MCF 10A (cell line): ENCODE measurements at places on chromosomes 1 and 21.

DNA sequence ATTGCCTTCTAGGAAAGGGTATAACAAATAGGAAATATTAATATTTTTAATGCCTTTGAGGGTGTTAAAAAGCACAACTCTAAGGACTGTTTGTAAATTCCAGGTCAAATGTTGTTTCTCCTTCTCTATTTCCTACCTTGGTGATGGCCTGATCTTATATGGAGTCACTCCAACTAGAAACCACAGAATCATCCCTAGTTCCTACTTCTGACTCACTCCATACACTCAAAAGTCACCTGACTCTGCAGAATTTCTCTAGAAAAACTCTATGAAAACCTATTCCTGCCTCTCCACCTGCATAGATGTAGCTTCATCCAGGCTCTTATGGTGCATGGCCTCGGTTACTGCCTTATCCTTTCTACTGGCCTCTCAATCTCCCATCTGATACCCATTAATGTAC is 14.5 kb downstream of the RGS4 start:
- peak; percentile 34 for DNase-seq

DNA sequence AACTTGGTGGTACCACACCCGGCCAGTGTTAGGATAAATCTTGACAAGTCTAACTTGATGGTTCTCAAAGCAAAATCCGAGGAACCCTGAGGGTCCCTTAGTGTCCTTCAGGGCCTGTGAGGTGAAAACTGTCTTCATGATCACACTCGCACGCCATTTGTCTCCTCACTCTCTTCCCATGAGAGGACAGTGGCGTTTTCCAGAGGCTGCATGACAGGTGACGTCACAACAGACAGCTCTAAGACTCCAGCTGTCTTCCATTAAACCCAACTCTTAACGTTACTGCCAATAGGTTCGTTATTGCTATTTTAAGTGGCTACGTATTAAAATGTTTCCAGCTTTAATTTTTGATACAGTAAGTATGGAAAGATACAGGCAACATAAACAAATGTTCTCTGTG is 13.8 kb downstream of the CFAP74 start:
- DNase-seq: no peak

- DNase-seq: peak; percentile 41
These were observed 1577.0 kb downstream of the NCAM2 start for GRCh38 chr21:22575165-22575584.

DNA sequence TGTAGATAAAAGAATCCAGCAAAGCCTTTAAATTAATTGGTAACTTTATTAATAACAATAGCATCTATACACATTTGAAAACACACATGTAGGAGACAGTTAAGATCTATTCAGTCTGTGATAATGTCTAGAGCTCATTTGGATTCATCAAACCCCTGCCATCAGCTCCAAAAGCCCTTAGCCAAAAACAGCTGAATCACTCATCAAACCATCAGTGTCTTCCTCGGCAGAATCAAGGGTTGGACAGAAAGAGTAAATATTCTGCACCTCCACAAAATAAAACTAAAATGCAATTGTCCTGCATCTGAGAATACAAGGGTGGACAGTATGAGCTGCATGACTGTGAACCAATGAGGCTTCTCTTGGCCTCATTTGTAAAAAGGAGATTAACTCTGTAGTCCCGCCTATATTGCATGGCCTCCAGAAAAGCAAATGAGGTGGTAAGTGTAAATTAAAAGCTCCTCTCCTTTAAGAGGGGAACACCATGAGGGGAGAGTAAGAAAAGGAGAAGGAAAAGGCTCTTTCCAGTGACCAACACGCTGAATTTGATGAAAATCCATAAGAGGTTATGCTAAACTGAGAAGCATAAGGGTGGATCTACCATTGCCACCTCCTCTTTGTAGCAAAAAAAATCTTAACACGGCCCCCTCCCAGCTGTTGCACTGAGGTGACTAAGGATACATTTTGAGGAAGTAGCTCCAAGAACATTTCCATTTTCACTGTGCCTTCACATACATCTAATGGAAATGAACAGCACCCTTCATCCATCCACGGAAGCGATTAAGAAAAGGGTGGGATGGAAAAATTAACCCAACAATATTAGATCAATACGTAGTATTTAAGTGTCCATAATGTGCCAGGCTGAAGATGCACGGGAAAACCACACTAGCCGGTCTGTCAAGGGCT is 14.7 kb upstream of the BOLA1 start:
- DNase-seq: peak; percentile 47

DNA sequence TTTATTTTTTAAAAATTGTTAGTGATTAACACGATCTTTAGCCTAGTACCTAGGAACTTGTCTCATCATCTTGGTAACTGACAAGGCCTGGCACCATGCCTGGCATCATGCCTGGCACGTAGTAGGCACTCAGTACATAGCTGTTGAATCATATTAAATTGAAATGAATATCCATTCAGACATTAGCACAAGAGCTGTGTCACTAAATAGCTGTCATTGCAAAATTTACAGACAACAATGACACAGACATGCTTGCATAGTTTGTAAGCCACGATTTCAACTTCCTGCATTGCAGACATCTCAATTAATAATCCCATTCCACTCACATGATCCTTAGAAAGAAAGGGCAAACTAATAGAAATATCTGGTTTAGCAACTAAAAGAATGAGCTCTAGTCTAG is 15.4 kb upstream of the PHACTR4 start:
- peak; percentile 37 for DNase-seq

DNA sequence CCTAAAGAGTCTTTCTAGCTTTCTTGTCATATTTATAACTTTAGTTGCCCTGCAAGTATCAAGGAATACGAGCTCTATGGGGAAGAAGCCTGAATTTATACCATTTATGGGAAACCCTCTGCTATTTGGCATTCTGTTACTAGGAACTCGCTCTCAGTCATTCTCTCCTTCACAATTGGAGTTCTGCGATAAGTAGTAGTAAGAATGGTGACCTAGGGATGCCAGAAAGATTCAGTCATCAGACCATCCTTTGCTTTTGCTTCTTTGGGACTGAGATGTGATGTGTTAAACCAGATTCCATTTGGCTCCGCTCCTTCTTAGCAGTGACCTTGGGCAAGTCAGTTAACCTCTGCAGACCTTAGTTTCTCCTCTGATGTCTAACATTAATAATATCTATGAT is 256.5 kb downstream of the FGGY start:
- DNase-seq: no peak

DNA sequence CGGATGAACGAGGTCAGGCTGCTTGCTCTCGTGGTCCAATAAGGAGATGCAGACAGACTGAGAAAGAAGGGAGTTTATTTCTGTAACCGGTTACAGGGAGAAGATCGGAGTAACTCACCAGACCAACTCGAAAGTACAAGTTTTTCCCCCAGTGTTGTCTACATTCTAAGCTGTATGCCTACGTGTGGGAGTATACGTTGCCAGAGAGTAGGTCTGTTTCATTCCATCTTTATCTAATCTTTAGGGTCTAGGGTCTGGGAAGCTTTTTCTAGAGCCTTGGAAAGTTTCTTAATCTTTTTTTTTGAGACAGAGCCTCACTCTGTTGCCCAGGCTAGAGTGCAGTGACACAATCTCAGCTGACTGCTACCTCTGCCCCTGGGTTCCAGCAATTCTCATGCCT is 4.7 kb upstream of the PADI1 start:
- no peak for DNase-seq

- DNase-seq: peak; percentile 48
These were observed 75.5 kb downstream of the ADAMTS1 start for GRCh38 chr21:26769613-26770188.

DNA sequence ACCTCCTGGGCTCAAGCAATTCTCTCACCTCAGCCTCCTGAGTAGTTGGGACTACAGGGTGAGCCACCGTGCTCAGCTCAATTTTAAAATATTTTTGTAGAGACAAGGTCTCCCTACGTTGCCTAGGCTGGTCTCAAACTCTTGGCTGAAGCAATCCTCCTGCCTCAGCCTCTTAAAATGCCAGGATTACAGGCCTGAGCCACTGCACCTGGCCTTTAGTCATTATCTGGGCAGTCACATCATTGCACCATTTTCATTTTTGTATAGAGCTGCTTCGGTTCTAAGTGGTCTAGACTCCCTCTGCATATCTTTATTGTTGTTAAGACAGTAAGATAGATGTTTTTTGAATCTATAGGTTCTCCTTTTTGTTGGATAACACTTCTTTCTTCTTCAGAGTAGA is 39.9 kb downstream of the ATF3 start:
- DNase-seq: no peak

- DNase-seq: no peak
These were observed 36.1 kb downstream of the DNTTIP2 start for GRCh38 chr1:93842750-93843500.

- peak; percentile 46 for DNase-seq
These were observed 74.7 kb downstream of the NTPCR start for GRCh38 chr1:233025157-233025556.

DNA sequence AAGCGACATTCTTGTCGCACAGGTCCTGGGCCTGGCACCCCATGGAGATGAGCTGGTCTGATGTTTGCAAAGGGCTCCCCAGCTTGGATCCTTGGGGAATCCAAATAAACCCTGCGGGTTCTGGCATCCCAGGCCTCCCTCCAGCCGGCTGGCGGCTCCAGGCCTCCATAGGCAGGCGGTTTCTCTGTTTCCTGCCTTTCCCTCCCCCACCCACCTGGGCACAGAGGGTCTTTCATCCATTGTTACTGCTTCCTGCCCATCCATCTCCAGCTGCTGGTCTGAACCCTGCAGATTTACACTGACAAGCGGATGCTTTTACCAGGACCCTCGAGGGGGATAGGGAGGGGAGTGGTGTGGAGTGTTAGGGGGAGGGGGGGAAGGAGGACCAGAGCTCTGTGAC is 39.1 kb upstream of the ID3 start:
- no peak for DNase-seq

GRCh38 chr1:96522927-96523326 is 198.7 kb upstream of the PTBP2 start:
- no peak for DNase-seq

- DNase-seq: peak; percentile 57
These were observed 856 bp downstream of the FDPS start for GRCh38 chr1:155309423-155310021.

GRCh38 chr1:183674886-183675285 is 21.8 kb upstream of the APOBEC4 start:
- DNase-seq: no peak

- peak; percentile 99 for DNase-seq
These were observed 33.2 kb downstream of the RCSD1 start for GRCh38 chr1:167663002-167663772.

- no peak for DNase-seq
These were observed 21.0 kb upstream of the SPATA6 start for GRCh38 chr1:48493041-48493440.

GRCh38 chr1:65255035-65255655 is 54.2 kb upstream of the DNAJC6 start:
- DNase-seq: peak; percentile 40

DNA sequence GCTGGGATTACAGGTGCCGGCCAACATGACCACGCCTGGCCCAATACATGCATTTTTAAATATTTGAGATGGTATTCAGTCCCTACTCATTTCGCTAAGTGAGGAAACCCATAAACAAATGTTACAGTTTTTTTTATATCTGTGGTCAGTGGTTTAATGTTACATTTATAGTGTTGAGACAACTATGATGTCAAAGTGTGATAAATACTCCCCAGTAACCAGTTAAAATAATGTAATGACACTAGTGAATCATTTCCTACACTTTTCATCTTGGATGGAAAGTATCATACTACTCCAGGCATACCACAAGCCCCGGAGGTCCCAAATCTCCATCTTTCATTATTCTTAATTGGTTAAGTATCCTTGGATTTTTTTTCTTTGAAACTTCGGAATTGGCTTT is 87.5 kb upstream of the KIF26B start:
- DNase-seq: peak; percentile 50
